ENCODE measurements at places on chromosomes 4 and X.
A peak's percentile ranks its signal among the peaks of the same experiment; 100 is the strongest.

- no peak for DNase-seq
Observed at GRCh38 chr4:152949930-152950329, 13.8 kb downstream of the FHDC1 start.

DNA sequence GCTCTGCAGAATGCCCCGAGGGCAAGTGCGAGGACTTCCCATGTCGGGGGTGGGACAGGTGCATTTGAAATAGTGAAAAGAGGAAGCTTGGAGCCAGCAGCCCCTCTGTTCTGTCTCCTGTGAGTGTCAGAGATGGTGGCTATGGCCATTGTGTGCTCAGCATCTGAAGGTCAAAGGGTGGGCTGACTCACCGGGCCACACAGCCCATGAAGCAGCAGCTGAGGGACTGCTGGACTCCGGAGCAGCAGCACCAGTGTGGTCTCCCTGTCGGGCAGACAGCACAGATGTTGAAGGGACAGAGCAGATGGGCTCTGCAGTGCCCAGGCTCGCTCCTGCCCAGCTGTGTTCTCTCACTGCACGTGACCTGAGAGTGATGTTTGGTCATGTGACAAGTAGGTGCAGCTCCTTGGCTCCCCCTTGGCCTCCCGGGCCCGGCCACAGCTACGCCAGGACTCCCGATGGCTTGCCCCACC, 53.5 kb downstream of the TBC1D14 start:
- DNase-seq: no peak

DNA sequence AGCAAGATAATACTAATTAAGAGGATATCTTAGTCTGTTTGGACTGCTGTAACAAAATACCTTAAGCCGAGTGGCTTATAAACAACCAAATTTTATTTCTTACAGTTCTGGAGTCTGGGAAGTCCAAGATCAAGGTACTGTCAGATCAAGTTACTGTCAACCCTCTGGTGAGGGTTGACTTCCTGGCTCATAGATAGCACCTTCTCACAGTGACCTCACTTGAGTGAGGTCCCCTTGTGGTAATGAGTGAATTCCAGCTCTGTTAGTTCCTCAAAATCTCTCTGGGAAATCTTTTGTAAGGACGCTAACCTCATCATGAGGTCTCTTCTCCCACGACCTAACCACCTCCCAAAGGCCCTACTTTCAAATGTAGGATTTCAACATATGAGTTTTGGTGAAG, 36.9 kb upstream of the ADGRA3 start:
- DNase-seq: no peak

GRCh38 chr4:6423575-6423974, 48.8 kb downstream of the PPP2R2C start:
- DNase-seq: no peak

- no peak for DNase-seq
Observed at GRCh38 chr4:99507762-99508161, 3.1 kb upstream of the C4orf17 start.

DNA sequence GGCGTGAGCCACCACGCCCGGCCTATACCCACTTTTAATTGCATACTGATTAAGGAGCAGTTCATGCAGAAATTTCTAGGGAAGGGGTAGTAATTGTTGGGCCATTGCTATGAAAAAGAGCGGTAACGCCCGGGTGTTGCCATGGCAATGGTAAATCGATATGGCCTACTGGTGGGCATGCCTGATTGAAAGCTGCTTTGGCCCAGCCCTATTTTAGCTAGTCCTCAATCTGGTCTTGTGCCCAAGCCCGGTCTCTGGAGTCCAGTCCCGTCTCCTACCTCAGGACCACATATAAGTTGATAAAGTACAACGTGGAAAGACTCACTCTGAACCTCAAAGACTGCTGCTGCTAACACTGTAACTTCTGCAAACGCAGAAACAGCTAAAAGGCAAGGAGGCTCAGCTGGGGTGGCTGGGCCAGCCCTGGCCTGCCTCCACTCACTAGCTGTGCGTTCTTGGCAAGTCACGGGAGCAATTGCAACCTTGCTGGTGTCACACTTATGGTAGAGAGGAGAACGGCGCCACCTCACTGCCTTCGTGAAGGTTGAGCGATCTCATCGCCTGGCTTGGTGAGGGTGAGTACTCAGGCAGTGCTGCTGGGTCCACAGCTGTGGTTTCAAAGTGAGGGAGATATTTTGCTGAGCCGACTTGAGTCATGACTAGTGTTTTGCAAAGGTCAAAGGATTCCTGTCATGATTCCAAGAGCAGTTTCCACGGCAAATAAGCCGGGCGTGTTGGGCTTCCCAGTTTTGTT, 57.0 kb upstream of the GRPEL1 start:
- DNase-seq: no peak

- DNase-seq: no peak
Observed at GRCh38 chr4:183376381-183376780, 54.2 kb upstream of the CLDN24 start.

DNA sequence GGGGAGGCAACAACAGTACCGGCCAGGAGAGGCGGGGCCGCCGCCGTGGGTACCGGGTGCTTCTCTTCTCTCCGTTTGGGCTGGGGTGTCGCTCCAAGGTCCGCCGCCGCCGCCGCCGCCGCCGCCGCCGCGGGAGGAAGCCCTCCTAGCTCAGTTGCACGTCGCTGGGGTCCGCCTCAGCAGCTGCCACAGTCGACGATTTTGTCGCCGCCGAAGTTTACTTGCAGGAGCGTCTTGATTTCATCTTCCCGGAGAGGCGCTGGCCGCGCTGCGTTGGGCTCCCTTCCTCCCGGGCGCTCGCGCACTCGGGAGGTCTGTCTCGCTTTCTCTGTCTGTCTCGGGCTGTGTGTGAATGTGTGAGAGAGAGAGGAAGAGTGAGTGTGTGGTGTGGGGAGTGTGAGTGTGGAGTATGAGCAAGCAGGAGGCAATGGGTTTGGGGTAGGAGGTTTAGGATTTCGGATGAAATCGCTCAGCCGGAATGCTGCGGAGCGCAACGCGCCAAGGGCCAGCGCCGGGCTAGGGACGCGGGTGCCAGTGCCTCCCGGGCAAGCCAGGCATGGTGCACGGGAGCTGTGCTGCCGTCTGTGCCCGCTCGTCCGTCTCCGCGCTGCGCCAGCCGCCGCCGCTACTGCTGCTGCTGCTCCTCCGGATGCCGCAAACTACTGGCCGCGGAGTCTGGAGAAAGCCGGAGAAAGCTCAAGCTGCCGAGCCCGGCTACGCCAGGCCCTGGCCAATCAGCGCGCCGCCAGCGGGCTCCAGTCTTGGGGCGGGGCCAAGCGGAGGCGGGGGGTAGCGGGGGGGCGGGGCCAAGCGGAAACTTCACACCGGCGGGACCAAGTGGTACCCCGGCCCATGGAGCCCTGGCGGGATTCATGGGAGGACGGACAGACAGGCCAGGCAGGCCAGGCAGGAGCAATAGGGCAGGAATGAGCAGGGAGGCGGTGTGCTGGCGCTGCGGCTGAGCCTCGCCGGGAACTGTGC, at the start of gene PCDH19:
PCDH19 (minus strand) TSS at position 664 of the 981 bp plus-strand sequence. CDS start 1,676 bp downstream, outside the sequence.
- DNase-seq: no peak

GRCh38 chr4:184792950-184793555, 32.7 kb downstream of the ACSL1 start:
- peak; percentile 74 for DNase-seq

DNA sequence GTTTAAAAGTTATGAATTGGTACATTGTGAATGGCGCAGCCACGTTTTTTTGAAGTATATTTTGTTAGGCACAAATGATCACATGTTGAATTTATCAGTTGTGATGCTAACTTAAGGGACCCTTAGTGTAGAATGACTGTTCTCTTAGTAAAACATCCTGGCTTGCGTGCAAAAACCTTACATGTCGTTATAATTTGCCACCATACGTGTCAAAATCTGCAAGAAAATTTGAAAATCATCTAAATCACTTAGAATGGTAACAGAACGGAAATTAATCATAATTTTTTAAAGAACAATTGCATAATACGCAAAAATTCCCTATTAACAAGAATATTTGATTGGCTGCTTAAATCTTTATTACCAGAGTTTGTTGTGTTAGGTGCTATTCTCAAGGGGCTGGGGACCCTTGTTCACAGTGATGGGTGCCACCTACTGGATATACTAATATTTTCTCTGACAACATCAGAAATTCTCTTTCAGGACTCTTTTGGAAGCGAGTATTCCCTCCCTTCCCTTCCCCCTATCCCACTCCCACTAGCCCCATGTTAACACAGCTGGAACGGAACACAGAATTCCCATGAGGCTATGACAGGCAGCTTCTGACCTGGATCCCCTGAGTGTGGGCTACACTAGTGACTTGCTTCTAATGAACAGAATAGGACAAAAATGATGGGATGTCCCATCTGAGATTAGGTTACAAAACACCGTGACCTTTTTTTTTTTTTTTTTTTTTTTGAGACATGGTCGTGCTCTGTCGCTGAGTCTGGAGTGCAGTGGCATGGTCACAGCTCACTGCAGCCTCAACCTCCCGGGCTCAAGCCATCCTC, 71.8 kb downstream of the SUPT20HL2 start:
- peak; percentile 30 for DNase-seq

DNA sequence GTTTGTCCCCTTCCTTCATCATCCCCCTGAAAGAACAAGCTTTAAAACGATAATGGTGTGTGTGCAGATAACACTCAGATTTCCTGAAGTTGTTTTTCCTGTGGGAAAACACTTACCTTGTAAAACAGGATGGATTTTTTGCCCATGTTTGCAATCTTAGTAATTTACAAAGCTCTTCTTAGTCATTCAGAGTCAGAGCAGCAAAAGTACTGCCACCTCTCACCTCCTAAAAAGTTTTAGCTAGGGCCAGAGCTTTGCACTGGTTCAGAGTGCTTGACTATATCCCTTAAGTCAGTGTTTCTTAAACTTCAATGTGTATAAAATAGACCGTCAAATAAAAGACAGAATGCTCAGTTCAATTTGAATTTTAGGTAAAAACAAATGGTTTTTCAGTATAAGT, 62.3 kb downstream of the NKX6-1 start:
- no peak for DNase-seq

GRCh38 chr4:53558065-53558801, 33.1 kb downstream of the LNX1 start:
- peak; percentile 39 for DNase-seq

- DNase-seq: no peak
Observed at GRCh38 chrX:70476934-70477733, 32.5 kb downstream of the DLG3 start.

Measured in pons (tissue), 1 donor.